ENCODE measurements at places on chromosomes 12 and 14. TPM values are rescaled to one million over a fixed set of nuclear protein-coding genes. Genes with fewer than 3 reads are reported as not detected.
A peak's percentile ranks its signal among the peaks of the same experiment; 100 is the strongest.

SLC6A12 gene
- 1.4 TPM for total RNA-seq

SLC25A47 gene
- total RNA-seq: not detected

DIO3 gene
- not detected for total RNA-seq

FOXN4 gene
- not detected for total RNA-seq

MYO1H gene
- total RNA-seq: not detected

PLBD1 gene
- 15.2 TPM for total RNA-seq

ZC3H10 gene
- 11.1 TPM for total RNA-seq

KRT85 gene
- total RNA-seq: not detected

GRCh38 chr14:99040052-99040451 is 231.9 kb downstream of the BCL11B start:
- peak; percentile 61 for DNase-seq

DNA sequence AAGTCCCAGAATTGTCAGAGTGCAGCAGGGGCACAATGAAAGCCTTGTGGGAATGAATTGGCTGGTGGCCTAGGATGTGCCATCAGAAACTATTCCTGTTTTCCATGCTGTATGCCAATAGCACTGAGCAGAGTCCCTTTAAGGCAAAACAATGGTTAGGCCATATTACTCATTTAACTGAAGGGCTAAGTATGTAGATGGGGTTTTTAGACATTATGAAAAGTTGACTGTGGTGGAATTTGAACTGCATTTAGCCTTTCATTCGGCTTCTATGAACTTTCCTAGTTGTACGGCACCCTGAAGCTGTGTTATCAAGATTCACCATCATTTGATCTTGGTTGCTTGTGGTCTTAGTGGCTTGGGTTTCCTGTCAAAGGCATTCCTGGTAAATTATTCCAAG is 24.8 kb downstream of the IL26 start:
- no peak for DNase-seq

DNA sequence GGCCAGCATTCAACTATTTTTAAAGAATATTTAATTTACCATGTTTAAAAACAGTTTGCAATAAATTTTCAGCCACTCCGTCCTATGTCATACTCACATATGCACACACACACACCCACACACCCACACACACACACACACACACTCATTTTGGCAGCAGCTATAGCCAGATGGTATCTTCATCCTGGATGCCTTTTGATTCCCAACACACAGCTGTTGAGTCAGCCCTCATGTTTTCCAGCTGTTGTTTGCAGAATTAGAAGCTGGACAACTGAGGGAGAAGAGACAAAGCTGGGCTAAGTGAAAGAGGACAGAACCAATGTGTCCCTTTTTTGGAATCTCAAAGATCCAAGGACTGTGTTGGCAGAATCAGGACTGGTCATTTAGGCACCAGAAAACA is 80.0 kb upstream of the EGLN3 start:
- no peak for DNase-seq

DNA sequence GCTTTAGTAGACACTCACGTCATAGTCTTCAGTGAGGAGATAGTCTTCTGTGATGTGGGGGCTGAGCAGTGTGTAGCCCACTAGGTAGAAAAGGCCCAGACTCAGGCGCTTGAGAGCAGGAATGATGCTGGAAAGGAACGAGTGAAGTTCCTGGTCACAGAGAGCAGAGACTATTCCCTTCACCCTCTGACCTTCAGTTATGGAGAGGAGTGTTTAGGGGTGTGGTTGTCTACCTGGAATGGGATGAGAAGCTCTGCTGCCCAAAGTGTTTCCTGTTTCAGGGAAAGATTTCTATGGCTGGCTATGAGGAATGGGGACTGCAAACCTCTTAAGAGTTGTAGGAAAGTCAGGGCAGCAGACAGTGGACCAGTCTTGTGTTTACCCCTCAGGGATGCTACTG is 8.7 kb downstream of the EMG1 start:
- no peak for DNase-seq

- DNase-seq: no peak
Observed at GRCh38 chr12:81208187-81208911, 130.5 kb downstream of the ACSS3 start.

- DNase-seq: no peak
Observed at GRCh38 chr12:57455374-57456144, 452 bp downstream of the INHBE start.

GRCh38 chr14:54487771-54488170 is 1.0 kb downstream of the GMFB start:
- no peak for DNase-seq

- peak; percentile 95 for DNase-seq
Observed at GRCh38 chr12:57889500-57889989, 43.0 kb upstream of the CTDSP2 start.

DNA sequence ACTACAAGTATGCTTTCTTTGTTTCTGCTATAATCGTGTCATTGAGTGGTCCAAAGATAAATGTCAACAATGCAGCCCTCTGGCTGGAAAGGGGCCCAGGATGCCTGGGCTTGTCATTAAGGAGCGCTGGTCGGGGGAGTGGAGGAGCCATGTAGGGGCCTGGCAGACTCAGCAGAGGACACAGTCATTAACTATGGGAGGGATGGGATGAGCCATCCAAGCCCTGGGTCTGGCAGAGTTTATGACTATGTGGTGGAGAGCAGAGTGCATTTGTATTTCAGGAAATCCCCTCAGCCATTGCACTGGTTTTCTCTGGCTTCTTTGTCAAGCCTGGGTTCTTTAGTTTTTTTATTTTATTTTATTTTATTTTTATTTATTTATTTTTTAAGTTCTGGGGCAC is 243.1 kb downstream of the C12orf75 start:
- no peak for DNase-seq

GRCh38 chr12:129127211-129127610 is 273.9 kb downstream of the GLT1D1 start:
- no peak for DNase-seq

- DNase-seq: no peak
Observed at GRCh38 chr14:105487449-105487985, 831 bp downstream of the CRIP1 start.

DNA sequence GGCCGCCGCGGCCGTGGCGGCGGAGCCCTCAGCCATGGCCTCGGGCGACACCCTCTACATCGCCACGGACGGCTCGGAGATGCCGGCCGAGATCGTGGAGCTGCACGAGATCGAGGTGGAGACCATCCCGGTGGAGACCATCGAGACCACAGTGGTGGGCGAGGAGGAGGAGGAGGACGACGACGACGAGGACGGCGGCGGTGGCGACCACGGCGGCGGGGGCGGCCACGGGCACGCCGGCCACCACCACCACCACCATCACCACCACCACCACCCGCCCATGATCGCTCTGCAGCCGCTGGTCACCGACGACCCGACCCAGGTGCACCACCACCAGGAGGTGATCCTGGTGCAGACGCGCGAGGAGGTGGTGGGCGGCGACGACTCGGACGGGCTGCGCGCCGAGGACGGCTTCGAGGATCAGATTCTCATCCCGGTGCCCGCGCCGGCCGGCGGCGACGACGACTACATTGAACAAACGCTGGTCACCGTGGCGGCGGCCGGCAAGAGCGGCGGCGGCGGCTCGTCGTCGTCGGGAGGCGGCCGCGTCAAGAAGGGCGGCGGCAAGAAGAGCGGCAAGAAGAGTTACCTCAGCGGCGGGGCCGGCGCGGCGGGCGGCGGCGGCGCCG is 381 bp downstream of the YY1 start:
- DNase-seq: no peak

DNA sequence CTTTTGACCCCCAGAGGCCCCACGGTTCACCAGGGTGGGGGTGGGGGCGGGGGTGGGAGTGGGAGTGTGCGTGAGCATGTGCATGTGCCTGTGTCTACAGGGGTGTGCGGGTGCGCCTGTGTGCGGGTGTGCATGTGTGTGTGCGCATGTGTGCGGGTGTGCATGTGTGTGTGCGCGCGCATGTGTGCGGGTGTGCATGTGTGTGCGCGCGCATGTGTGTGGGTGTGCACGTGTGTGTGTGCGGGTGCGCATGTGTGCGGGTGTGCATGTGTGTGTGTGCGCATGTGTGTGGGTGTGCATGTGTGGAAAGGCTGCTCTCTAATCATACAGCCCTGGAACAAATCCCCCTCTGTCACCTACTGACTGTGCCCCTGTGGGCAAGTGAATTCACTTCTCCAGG is 38.8 kb downstream of the RFLNA start:
- no peak for DNase-seq

Data from ascending aorta (tissue), 2 donors.